ENCODE measurements at places on chromosomes 12 and 14. TPM values are rescaled to one million over a fixed set of nuclear protein-coding genes. Genes with fewer than 3 reads are reported as not detected.

DNA sequence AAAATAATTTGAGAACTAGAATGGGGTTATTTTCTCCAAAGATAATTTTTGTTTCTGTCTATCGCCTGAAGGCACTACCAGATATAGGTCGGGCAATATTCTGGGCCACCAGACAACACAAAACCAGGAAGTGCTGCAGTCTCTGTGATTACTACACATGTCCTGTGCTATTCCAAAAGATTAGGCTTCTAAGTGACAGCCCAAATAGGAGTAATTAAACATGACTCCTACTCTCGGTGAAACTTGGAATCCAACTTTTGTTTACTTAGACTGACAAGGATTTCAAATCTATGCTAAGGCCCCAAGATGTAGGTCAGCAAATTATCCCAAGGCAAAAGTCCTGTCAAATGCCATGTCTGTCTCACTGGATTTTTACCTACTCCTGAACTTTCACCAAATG is 157.6 kb upstream of the LRFN5 start:
- no peak for DNase-seq

GRCh38 chr14:55220230-55220629 is 28.8 kb upstream of the DLGAP5 start:
- DNase-seq, result no peak

DNA sequence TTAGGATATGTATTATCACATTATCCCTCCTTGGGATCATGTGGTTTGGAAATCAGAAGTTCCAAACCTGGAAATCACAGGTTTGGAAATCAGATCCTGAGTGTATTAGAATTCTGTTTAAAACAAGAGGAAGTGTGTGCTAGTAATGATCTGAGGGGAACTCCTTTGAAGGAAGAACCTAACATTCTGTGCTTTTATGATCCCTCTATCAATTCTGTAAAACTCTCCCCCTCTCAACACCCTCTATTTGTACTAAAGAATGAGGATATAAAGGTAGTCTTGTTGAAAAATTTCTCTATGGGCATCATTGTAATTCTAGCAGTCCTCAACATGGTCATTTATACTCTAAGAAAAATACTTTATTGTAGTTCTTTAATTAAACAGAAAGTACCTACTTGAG is 97.4 kb downstream of the SRGAP1 start:
- DNase-seq, result no peak

GRCh38 chr14:91708795-91709194 is 23.1 kb downstream of the CATSPERB start:
- DNase-seq, result no peak

DNA sequence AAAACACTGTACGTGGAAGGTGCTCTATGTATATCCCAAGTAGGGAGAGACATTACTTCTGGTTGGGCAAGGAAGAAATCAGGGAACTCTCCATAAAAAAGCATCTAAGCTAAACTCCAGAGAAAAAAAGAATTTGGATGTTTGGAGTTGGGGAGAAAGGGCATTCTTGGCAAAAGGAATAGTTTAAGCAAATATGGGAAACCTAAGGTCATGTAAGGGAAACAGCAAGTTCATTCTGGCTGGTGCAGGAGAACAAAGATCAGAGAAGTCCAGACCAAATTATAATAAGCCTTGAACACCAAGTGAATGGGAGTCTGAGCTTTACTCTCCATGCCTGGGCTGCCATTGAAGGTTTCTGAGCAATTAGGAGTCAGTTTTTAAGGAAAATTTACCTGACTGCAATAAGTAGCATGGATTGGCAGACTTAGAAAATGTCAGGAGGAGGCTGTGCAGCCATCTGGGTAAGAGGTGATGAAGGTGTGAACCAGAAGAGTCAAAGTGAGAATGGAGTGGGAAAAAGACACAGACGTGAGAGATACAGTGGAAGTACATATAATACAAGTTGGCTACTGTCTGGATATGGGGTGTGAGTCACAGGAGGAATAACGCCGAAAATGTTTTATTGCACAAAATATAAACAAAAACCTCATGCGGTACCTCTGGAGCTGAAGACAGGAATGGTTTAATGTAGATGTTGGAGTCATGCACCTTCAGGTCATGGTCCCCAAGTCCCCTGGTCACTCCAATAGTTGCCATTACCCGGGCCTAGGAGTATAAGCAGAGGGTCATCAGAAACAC is 222.6 kb downstream of the MON2 start:
- DNase-seq, result no peak

The DEPDC4 gene
- polyA plus RNA-seq, result 5.6 TPM
